ENCODE measurements at places on chromosomes 4 and X.

DNA sequence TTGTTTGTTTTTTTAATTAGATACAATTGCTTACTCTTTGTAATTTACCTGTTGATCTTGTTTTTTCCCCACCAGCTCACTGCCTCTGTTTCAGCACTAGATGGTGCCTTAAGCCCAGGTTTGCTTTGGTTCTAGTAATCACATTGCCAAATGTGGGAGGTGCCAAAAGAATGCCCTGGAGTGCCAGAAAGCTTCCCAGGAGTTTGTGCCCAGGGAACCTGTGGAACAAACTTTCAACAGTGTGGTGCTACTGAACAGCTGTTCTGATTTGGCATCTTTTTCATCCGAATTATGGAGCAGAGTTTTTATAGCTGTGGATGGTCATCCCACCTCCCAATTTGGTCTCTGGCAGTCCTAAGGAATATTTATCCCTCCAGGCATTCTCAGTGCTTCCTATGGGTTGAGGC is 1000.7 kb downstream of the STIM2 start:
- no peak for DNase-seq

DNA sequence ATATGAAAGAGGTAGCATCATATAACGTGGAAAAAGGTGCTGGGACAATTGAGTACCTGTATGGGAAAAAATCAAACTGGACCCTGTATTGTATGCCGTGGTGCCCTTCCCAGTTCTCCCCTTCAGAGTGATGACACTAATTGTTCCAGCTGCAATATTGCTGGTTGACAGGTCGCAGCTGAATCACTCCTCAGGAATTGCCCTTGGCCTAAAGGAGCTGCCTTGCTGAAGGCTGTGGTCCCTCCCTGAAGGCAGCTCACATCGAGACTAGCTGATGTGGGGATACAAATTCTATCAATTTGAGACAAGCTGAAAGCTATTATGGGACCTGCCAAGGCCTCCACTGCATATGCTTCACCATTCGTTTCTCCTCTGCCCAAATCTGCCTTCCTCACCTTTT is 39.3 kb upstream of the CXCL8 start:
- DNase-seq, result no peak

GRCh38 chrX:46579250-46579649 is 5.7 kb downstream of the CHST7 start:
- DNase-seq, result no peak

GRCh38 chr4:61379406-61379805 is 179.3 kb downstream of the ADGRL3 start:
- no peak for DNase-seq

- no peak for DNase-seq
Observed at GRCh38 chr4:26059391-26060154, 145.6 kb downstream of the SMIM20 start.

GRCh38 chrX:2701600-2701999 is 10.5 kb downstream of the CD99 start:
- DNase-seq, result no peak

GRCh38 chrX:24026432-24026831 is 554 bp downstream of the KLHL15 start:
- no peak for DNase-seq

GRCh38 chrX:56762707-56763555 is 33.9 kb downstream of the NBDY start:
- DNase-seq, result no peak

- no peak for DNase-seq
Observed at GRCh38 chrX:68985135-68985755, 156.4 kb downstream of the EFNB1 start.

DNA sequence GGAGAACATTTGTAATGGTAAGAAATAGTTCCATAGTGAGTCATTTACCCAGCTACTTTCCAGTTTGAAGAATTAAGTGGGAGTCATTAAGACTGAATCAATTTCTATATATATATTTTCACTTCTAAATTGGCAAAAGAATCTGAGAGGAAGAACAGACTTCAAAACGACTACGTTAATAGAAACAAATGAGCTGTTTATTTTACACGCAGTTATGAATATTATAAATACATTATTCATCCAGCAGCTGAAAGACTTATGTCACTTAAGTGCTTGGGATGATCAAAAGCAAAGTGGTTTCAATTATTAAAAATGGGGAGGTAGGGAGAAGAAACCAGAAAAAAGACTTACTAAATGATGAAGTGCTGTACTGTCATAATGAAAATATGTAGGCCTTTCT is 260.5 kb upstream of the DDX53 start:
- no peak for DNase-seq

- DNase-seq, result peak; percentile 37
Observed at GRCh38 chrX:154097003-154097588, 421 bp downstream of the MECP2 start.

DNA sequence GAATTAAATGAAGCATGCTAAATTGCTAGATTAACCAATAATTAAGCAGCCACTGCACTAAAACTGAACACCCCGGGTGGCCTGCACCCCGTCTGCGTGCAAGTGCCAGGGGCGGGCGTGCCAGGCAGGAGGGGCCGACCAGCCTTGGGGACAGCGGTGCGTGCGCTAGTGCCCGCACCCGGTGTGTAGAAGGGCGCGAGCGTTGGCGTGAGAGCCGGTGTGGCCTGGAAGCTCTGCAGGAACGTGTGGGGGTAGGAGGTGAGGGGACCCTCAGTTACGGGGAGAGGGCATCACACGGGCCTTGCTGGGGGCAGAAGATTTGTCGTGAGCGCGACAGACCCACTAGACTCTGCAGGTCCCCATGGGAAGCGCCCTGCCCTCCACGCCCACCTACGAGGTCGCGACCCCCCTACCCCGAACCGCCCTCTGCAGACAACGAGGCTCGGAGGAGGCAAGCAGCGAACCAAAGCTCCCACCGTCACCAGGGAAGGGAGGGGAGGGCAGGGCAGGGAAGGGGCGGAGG is 105.8 kb downstream of the FAM53A start:
- no peak for DNase-seq

- no peak for DNase-seq
Observed at GRCh38 chrX:114049063-114049462, 534.8 kb upstream of the HTR2C start.

DNA sequence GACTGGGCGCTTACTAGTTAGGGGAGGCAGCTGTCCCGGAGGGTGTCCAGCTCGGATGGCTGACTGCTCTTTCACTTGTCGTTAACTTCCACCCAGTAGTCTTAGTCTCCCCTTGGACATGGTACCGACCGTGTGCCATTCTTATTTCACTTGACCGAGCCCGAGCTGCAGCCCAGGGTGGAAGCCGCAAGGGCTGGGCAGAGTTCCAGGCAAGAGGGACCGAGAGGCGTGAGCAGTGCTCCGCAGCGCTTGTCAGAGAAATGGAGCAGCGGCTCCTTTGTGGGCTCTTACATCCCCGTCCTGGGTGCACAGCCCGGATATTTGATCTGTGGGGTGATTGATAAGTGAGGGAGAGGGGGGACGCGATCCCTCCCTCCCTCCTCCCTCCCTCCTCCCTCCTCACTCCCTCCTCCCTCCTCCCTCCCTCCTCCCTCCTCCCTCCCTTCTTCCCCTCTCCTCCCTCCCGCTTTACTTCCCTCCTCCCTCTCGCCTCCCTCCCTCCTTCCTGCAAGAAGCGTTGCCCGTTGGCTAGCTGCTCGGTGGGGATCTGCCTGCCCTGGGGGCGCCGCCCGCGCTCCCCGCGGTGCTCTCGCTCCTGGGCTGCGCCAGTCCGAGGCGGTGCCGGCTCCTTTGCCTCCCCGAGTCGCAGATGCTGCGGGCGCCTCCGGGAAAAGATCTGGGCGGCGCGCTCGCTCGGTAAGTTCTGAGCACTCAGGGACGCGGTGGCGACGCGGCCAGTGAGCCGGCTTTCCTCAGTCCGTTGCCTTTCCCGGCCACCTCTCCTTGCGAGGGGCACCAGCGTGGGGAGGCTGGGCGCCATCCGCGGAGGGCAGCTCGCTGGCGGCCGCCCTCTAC is at the start of gene SLITRK2:
Gene SLITRK2, plus strand, starts transcription at position 499 of the 855 bp plus-strand sequence. CDS start 4,597 bp downstream, outside the sequence.
- DNase-seq, result no peak

- no peak for DNase-seq
Observed at GRCh38 chr4:142265536-142265935, 580.6 kb downstream of the INPP4B start.

- DNase-seq, result no peak
Observed at GRCh38 chr4:92231511-92231910, 72.3 kb upstream of the GRID2 start.

- no peak for DNase-seq
Observed at GRCh38 chr4:187190390-187190789, 466.7 kb upstream of the FAT1 start.

DNA sequence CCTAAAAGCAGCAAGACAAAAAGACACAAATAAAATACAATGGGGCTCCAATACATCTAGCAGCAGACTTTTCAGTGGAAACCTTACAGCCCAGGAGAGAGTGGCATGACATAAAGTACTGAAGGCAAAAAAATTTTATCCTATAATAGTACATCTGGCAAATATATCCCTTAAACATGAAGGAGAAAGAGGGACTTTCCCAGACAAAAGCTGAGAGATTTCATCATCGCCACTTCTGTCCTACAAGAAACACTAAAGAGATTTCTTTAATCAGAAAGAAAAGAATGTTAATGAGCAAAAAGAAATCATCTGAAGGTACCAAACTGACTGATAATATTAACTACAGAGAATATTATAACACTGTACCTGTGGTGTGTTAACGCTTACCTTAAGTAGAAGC is 86.4 kb downstream of the ANKRD17 start:
- no peak for DNase-seq

DNA sequence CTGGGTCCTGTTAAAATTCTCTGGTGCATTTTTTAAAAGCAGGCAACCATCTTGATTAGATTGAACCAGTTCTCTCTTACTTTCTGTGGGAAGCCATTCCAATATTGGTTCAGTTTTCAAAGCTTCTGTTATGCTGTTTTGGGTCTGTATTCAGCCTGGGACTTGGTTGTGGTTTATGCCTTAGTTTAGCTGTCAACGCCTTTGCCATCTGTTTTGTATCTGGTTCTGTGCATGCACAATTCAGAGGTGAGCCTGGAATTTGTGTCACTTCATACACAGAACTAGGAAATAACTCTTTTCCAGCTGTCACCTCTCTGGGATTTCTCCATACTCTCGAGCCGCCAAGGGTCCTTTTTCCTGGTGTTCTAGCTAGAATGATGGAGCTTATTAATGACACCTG is 46.2 kb downstream of the STAP1 start:
- no peak for DNase-seq

DNA sequence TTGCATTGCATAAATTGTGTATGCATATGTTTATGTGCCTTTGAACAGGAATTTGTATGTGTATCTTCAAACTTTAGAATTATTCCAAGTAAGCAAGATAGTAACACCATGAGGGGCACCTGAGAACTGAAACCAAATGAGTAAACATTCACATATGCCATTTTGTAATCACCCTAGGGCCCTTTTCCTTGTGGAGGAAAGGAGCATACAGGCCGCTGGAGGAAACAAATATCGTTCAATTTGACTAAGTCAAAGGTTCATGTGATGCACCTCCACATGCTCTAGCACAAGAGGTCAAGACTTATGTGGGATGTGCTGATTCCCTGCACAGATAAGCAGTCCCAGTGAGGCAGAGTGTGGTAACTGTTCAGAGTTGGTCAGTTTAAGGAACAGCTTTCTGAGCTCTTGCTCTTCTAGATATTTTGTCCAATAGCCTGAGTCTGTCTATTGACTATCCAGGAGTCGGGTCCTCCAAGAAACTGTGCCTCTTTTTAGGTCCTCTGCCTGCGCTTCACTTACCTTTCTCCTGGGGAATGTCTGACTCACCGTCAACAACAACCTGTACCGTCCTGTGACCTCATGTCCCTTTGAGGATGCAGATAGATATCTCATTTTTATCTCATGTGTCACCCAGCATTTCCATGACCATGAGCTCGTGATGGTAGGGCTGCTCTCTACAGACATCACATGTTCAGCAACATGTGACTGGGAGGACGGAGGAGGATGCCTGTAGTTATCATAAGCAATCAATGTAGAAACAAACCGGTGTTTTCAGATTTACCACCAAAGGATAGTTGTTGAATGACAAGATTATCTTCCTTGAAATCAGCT is 196.9 kb downstream of the NWD2 start:
- DNase-seq, result no peak

DNA sequence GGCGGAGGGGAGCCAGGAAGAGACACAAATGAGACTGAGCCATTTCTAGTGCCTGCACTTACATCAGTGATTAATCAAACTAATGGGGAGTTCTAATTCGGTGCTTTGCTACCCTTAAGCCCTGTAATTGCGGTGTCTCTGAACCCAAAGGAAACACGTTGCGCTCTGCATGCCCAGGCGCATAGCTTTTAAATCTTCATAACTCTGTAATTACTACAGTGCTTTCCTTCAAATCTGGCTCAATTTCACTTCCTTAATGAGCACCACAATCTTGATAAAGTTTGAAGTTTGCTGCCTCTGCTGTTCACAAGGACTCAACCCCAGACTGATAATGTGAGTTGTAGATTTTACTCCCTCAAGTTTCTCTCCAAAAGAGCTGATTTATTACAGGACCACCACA is 5.7 kb upstream of the NHS start:
- no peak for DNase-seq

DNA sequence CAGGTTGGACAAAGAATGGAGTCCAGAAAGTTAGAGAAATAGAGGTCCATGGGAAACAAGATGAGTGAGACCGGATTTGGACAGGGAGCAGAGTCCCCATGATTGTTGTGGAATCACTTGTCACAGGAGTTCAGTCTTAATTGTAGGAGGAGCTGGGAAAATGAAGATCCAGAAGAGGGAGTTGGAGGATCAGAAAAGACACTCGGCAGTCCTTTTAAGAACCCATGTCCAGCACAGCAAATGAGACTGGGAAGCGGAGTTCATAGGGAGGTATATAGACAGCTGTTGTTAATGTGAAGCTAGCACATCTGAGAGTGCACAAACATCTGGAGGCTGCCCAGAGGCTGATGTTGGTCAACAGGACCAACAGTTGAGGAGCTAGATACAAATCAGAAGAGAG is 111.4 kb upstream of the RXFP1 start:
- no peak for DNase-seq

DNA sequence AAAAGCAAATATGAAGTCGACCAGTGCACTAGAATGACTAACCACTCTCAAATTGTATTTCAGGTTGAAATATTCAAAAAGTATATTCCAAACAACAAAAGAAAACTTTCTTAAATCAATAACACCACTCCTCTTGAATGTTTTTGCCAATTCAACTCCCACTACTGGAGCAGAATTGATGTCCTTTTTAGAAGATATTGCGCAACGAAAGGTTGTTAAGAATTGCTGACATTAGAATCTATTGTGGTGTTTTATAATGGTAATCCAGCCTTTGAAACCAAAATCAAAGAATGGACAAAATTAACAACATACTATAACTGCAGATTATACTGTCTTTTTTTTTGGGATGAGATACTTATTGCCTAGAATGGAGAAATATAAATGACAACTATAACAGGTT is 331.3 kb downstream of the GRXCR1 start:
- DNase-seq, result no peak

- DNase-seq, result no peak
Observed at GRCh38 chrX:74421036-74421739, at the start of gene SLC16A2. Gene SLC16A2 (plus strand): TSS chrX:74421493. CDS start chrX:74421638, 145 bp downstream.

GRCh38 chrX:74579597-74580198 is 34.7 kb downstream of the RLIM start:
- DNase-seq, result no peak

DNA sequence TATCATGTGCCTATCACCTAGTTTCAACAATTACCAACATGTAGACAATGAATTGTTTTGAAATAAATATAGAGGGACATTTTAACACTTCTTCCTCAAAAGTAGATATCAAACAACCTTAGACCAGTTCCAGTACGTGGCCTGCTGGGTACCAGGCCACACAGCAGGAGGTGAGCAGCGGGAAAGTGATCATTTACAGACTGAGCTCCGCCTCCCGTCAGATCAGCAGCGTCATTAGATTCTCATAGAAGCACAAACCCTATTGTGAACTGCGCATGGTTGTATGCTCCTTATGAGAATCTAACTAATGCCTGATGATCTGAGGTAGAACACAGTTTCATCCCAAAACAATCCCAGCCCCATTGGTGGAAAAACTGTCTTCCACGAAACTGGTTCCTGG is 6.5 kb downstream of the BBS7 start:
- DNase-seq, result no peak

Measured in activated CD8-positive, alpha-beta memory T cell treated with anti-CD3 and anti-CD28 coated beads for 1 hour (primary cell).